ENCODE measurements at places on chromosomes 16 and 17.

DNA sequence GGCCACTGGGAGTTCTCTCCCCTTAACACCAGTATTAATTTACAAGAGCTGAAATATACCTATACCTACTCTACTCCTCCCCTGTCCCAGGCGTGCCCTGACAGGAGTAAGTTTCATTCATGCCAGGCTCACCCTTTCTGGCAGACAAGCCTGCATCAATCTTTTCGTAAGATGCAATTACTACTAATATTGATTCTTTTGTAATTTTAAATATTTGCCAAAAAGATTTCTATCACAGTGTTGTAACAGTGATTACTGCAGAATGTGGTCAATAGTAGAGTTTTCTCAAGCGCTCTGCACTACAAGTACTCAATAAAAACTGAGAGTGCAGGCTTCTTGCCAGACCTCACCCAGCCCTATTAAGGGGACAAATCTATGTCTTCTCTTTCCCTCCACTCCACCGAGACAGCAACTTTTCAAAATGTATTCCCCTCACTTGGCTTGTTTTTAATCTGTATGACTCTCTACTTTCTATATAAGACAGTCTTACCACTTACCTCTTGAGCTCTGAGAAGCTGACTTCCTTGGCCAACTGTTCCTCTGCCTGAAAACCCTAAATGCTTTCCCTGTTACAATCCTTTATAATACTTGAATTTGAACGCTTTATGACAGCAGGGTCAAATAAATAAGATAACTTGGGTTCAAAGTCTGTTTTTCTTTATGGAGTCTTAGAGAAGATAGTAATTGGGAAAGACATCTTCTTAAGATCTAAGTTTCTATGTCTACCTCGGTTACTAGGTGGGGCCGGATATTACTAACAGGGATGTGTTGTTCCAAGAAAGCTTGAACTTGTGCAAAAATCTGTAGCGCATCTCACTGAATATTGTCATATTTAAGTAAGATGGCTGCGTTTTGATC, at the start of gene TMIGD1:
Gene TMIGD1, minus strand, starts transcription at position 555 of the 858 bp plus-strand sequence. CDS start 1,924 bp downstream, outside the sequence.
- DNase-seq, result no peak

DNA sequence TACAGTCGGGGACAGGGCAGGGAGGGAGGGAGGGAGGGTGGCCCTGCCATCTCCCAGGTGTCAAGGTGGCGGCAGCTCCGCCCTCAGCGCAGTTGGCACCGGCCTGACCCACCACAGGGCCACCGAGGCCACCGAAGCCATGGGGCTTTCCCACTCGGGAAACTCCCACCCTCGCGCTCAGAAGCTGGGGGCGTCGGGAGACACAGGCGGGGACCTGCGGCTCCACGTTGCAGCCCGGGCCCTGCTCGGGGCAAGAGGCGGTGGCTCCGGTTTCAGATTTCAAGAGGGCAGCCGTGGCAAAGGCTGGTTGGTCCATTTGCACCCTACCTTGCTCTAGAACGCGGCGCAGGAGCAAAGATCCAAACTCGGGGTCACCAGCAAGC, 544 bp downstream of the CYB561 start:
- no peak for DNase-seq

GRCh38 chr16:79767421-79768275, 167.1 kb upstream of the MAF start:
- no peak for DNase-seq

DNA sequence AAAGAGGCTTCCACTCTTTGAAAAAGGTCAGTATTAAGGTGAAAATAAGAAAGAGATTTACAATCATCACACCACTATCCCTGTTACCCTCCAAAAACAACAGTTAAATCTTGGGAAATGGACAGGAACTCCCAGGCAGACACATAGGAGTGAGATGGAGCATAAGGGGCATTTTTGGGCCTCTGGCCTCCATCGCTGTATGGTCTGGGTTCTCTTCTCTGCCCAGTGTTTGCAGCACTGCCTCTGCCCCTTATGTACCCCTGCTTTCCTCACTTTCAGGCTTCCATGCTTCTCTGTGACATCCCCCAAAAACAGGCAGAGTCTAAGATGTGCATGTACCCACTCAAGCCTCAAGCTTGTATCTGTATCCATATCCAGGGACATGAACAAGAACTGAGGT, 630 bp upstream of the HOXB2 start:
- no peak for DNase-seq

DNA sequence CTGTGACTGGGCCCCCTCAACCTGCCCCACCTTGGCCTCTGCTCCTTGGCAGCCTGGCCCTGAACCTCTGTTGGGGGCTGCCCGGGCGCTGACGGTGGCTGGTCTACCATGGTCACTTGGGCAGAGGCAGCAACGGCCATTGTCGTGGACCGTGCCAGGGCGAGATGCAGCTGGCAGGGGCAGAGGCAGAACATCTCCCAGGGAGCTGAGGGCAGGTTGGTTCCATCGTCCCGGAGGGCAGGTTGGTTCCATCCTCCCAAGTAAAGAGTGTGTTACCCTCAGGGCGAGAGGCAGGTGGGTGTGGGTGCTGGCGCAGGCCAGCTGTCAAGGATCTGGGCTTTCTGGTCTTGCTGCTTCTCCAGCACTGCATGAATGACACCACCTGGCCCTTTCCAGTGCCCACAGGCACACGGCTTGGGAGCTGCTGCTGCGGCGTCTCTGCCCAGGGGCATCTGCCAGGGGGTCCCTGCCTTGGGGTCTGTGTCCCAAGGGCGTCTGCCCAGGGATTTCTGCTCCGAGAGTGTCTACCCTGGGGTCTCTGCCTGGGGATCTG, 12.0 kb downstream of the ACSF3 start:
- no peak for DNase-seq

- DNase-seq, result no peak
These were observed 667 bp downstream of the FSCN2 start for GRCh38 chr17:81528651-81529436.

DNA sequence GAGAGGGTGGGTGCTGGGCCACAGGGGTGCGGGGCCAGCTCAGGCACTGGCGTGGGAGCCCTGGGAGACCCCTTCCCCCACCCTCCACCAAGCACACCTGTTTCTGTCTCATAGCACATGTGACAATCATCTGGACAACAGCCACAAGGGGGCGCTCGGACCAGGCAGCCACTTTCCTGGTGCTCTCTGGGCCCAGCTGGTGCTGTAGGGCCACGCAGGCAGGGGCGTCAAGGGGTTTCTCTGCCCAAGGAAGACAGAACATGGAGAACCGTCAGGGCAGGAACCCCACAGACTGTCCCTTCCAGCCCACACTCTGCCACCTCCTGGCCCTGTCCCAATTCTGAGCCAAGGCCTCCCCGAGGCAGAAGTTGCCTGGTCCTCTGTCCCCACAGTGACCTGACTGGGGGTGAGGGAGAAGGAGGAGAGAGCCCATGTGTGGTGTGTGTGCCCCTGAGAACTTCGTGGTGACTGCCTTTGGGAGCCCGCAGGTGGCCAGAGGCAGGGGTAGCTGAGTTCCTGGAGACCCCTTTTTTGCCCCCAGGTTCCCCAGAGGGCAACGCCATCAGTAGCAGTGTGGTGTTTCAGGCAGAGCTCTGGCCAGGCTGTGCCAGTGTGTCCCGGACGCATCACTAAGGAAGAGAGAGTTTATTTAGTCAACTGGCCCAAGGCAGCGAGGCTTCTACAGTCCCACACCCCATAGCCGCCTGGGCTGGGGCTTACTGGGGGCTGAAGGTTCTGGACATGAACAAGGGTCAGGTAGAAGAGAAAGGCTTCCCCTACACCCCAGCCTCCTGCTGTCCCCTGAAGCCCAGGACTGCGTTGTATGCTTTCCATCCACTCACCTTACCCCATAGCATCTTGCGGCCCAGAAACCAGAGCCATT, 3.1 kb upstream of the SETD6 start:
- DNase-seq, result no peak

- no peak for DNase-seq
These were observed 18.4 kb downstream of the PARN start for GRCh38 chr16:14611660-14612059.

GRCh38 chr17:76432712-76433336, 20.1 kb downstream of the UBE2O start:
- no peak for DNase-seq

DNA sequence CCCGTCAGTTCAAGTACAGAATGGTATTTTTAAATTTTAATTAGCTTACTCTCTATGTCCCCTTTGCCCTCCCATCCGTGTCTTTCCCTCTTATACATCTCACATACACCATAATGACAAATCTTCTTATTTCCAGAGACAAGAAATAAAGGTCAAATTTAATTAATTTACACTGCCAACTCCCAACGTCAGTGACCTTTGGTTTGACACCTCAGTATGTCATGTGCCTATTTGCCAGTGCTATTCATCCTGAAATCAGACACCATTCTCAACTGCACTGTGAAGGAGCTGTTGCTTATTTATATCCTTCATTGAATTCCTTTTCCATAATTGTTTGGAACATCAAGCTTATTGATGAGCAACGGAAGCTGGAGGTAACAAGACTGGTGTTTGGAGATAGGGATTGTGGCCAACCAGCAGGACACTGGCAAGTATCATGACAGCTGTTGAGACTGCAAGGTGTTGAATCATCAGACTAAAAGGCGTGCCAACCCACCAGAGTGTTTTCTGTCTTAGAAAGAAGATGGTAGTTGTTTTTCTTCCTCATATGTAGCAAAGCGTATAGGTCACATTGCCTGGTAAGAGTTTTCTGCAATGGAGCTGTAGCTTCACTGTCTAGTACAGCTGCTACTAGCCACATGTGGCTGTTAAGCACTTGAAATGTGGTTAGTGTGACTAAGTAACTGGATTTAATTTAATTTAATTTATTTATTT, 12.5 kb downstream of the CALCOCO2 start:
- no peak for DNase-seq
